ENCODE measurements at places on chromosomes 4 and X. TPM values are rescaled to one million over a fixed set of nuclear protein-coding genes. Genes with fewer than 3 reads are reported as not detected.

The BRS3 gene
- total RNA-seq: not detected

The CCNI gene
- total RNA-seq: 56.4 TPM

The AREG gene
- 0.18 TPM for total RNA-seq

The MAGEE2 gene
- total RNA-seq: not detected

The TLR2 gene
- 5.0 TPM for total RNA-seq

The EDA gene
- 2.5 TPM for total RNA-seq

The CDKL5 gene
- 1.7 TPM for total RNA-seq

The FRAS1 gene
- total RNA-seq: 0.65 TPM

The IL2RG gene
- total RNA-seq: 1.9 TPM

The TREX2 gene
- 0.23 TPM for total RNA-seq

The S100G gene
- total RNA-seq: not detected

The GPM6B gene
- 0.48 TPM for total RNA-seq

The TLR10 gene
- total RNA-seq: 0.08 TPM

The ENPP6 gene
- 0.05 TPM for total RNA-seq

The SPOCK3 gene
- not detected for total RNA-seq

The CT55 gene
- total RNA-seq: not detected

The CTAG2 gene
- total RNA-seq: not detected

The FRMPD3 gene
- not detected for total RNA-seq

The BCLAF3 gene
- total RNA-seq: 2.7 TPM

The KLF8 gene
- 0.58 TPM for total RNA-seq

The L1CAM gene
- total RNA-seq: 0.88 TPM

The GPR82 gene
- 0.28 TPM for total RNA-seq

The ZCCHC18 gene
- total RNA-seq: not detected

The FGA gene
- 15,070 TPM for total RNA-seq

The SMARCA1 gene
- total RNA-seq: 22.7 TPM

The S100P gene
- 2.3 TPM for total RNA-seq

The LANCL3 gene
- 0.05 TPM for total RNA-seq

The XAGE2 gene
- not detected for total RNA-seq

The APBB2 gene
- 26.2 TPM for total RNA-seq

The TAF7L gene
- total RNA-seq: 0.08 TPM

The UGT2B11 gene
- total RNA-seq: 0.25 TPM

The GPR78 gene
- not detected for total RNA-seq

The ZNF81 gene
- total RNA-seq: 5.3 TPM

The HHIP gene
- 5.8 TPM for total RNA-seq

The HAND2 gene
- 8.9 TPM for total RNA-seq

The MXRA5 gene
- 0.91 TPM for total RNA-seq

The PCYT1B gene
- 0.05 TPM for total RNA-seq

The DAPP1 gene
- 0.78 TPM for total RNA-seq

The RHOXF1 gene
- total RNA-seq: not detected

The SLC9B1 gene
- 0.18 TPM for total RNA-seq

The STOX2 gene
- 3.8 TPM for total RNA-seq

The CENPE gene
- 0.53 TPM for total RNA-seq

The GSTCD gene
- 4.5 TPM for total RNA-seq

The STAG2 gene
- 15.2 TPM for total RNA-seq

The MAGEA1 gene
- total RNA-seq: not detected

The RTL5 gene
- 3.1 TPM for total RNA-seq

The CCNA2 gene
- total RNA-seq: 0.45 TPM

Data from left lobe of liver (tissue), 2 donors.